ENCODE measurements at places on chromosomes 13 and 19. TPM values are rescaled to one million over a fixed set of nuclear protein-coding genes. Genes with fewer than 3 reads are reported as not detected.

GRCh38 chr19:6674868-6675305 is 4.9 kb upstream of the TNFSF14 start:
- H3K27ac ChIP-seq = no peak overlapping the region
- H3K4me3 ChIP-seq = no peak overlapping the region
- DNase-seq = peak; percentile 28

DNA sequence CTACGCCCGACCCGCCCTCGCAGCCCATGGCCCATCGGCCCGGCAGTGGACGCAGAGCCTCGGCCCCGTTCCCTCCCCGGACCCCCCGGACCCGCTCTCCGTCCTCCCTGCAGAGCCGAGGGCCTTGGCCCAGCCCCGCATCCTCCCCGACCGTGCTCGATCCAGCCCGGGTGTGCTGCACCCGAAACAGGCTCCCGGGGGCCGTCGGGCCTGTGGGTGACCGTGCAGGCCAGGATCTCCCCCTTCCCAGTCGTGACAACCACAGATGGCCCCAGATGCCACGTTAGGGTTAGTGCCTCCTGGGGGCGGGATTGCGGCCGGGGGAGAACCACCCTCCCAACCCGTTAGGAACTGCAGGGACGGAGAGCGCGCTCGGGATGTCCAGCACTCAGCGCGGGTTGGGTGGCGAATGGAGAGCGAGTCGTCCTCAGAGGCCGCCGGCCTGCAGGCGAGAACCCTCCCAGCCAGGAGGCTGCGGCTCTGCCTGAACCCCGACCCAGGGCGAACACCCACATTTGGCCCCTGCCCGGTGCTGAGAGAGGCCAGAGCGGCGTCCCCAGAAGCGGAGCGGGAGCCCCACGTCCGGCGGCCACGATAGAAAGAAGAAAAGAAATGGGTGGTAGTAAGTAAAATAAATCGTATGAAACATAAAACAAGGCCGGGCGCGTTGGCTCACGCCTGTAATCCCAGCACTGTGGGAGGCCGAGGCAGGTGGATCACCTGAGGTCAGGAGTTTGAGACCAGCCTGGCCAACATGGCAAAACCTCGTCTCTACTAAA is 6.7 kb upstream of the MADCAM1 start:
- no peaks in the 10 kb centered on the region for H3K27me3 ChIP-seq

Gene ZNF665
- total RNA-seq = 6.3 TPM

Gene FOXA3
- total RNA-seq = not detected

DNA sequence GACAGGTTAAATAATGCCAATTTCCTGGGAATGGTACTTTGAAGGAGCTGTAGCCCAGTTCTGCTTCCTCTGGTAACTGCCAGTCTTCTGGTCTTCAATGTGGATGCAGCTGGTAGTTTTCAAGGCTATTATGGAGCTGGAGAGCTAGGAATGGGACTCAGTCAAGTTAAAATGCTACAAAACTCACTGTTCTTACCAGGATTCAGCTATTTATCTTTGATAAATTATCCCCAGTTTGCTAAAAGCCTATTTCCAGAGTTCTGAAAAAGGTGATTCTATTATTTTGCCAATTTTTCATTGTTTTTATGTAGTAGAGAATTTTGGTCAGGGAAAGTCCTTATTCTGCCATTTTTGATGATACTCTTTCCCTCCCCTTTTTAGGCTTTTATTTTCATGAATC is 40.7 kb downstream of the GARRE1 start:
- H3K27ac ChIP-seq = no peak overlapping the region
- DNase-seq = no peak
- H3K4me1 ChIP-seq = no peaks in the 10 kb centered on the region
- H3K36me3 ChIP-seq = no peaks in the 10 kb centered on the region
- H3K27me3 ChIP-seq = no peaks in the 10 kb centered on the region

Gene CD33
- 3.3 TPM for total RNA-seq

Gene CEACAM20
- total RNA-seq = 0.40 TPM
